ENCODE measurements at places on chromosomes 5 and 9. TPM values are rescaled to one million over a fixed set of nuclear protein-coding genes. Genes with fewer than 3 reads are reported as not detected.
A peak's percentile ranks its signal among the peaks of the same experiment; 100 is the strongest.

The SOWAHA gene
- total RNA-seq, result not detected

The SPATA31C1 gene
- total RNA-seq, result not detected

The BNC2 gene
- total RNA-seq, result not detected

The CTSV gene
- total RNA-seq, result 0.29 TPM

The CFAP157 gene
- 0.16 TPM for total RNA-seq

The MBLAC2 gene
- 5.5 TPM for total RNA-seq

The MYMK gene
- total RNA-seq, result not detected

The CARTPT gene
- total RNA-seq, result not detected

The SGCD gene
- total RNA-seq, result not detected

The QRFP gene
- total RNA-seq, result not detected

- no peak overlapping the region for H3K4me3 ChIP-seq
- no peaks in the 10 kb centered on the region for H3K27me3 ChIP-seq
- H3K27ac ChIP-seq, result no peak overlapping the region
- H3K36me3 ChIP-seq, result peaks cover 50% of the 10 kb centered on the region
- peaks cover 23% of the 10 kb centered on the region for H3K4me1 ChIP-seq
Observed at GRCh38 chr9:99226054-99226453, 4.0 kb downstream of the SEC61B start.

GRCh38 chr5:112551419-112552032 lies 132.4 kb upstream of the EPB41L4A start:
- no peak overlapping the region for H3K27ac ChIP-seq
- H3K4me1 ChIP-seq, result no peaks in the 10 kb centered on the region
- peak; percentile 56 for DNase-seq
- H3K4me3 ChIP-seq, result no peak overlapping the region

- H3K27ac ChIP-seq, result no peak overlapping the region
- peaks cover 52% of the 10 kb centered on the region for H3K36me3 ChIP-seq
- H3K4me3 ChIP-seq, result no peak overlapping the region
- no peak for DNase-seq
Observed at GRCh38 chr5:111486055-111486454, 26.3 kb downstream of the STARD4 start.

DNA sequence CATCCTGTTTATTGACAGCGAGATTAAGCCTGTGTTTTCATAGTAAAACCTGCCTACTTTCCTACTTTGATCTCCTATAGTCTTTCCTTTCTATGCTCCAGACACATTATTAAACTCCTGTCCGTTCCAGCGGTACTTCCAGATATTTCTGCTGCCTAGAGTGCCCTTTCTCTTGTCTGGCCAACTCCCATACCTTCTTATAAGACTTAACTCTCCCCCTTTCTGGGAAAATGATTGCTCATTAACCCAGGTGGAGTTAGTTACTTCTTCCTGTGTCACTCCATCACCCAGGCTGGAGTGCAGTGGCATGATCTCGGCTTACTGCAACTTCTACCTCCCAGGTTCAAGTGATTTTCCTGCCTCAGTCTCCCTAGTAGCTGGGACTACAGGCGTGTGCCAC lies 33.1 kb downstream of the KDM4C start:
- H3K36me3 ChIP-seq, result peaks cover 34% of the 10 kb centered on the region
- DNase-seq, result no peak
- no peak overlapping the region for H3K27ac ChIP-seq
- no peaks in the 10 kb centered on the region for H3K27me3 ChIP-seq
- H3K4me1 ChIP-seq, result peaks cover 7% of the 10 kb centered on the region
- no peak overlapping the region for H3K4me3 ChIP-seq

- no peak overlapping the region for H3K27ac ChIP-seq
- H3K27me3 ChIP-seq, result peaks cover 25% of the 10 kb centered on the region
Observed at GRCh38 chr9:87954230-87954629, 20.1 kb downstream of the CDK20 start.

GRCh38 chr9:104107799-104108198 lies 13.7 kb downstream of the SMC2 start:
- H3K4me3 ChIP-seq, result no peak overlapping the region
- H3K27me3 ChIP-seq, result no peaks in the 10 kb centered on the region
- peaks cover 65% of the 10 kb centered on the region for H3K36me3 ChIP-seq

GRCh38 chr5:151721812-151722391 lies 35.2 kb upstream of the SPARC start:
- H3K4me1 ChIP-seq, result no peaks in the 10 kb centered on the region
- H3K27me3 ChIP-seq, result no peaks in the 10 kb centered on the region
- no peak overlapping the region for H3K4me3 ChIP-seq
- no peak for DNase-seq
- no peaks in the 10 kb centered on the region for H3K36me3 ChIP-seq

DNA sequence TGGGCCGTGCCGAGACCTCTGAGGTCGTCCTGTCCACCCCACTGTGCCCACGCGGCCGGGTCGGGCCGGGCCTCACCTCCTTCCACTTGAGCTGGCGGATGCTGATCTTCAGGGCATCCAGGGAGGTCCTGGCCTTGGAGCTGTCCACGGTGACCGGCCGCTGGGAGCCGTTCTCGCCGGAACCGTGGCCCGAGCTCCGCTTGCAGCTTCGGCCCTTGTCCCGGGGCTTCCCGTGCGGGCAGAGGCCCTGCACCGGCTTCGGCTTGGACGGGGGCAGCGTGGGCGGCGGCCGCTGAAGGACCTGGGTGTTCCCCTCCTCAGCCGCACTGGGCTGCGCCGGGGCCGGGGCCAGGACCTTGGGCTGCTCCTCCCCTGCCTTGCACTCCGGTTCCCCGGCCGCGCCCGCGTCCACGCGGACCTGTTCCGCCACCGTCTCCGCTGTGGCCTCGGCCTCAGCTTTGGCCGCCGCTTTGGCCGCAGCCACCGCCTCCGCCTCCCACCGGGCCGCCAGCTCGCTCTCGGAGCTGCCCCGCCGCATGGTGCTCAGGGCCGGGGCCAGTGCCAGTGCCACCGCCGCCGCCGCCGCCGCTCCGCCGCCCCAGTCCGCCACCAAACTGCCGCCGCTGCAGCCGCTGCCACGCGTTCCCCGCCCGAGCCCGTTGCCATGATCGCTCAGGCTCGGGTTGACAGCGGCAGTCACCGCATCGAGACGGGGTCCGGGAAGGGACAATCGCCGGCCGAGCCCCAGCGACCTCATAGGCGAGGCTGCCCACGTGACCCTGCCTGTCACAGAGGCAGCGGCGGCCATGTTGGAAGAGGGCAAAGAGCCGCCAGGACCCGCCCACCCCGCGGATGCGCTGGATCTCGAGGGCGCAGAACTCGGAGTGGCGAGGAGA lies at the start of gene TTLL11:
TSS of gene TTLL11 (minus strand) at position 698 of the 896 bp plus-strand sequence. CDS start at position 538, 160 bp downstream.
- DNase-seq, result peak; percentile 97
- H3K4me1 ChIP-seq, result peaks cover 33% of the 10 kb centered on the region
- peaks cover 18% of the 10 kb centered on the region for H3K27me3 ChIP-seq
- H3K4me3 ChIP-seq, result peak within 1 kb of the TSS; percentile 81
- peak within 1 kb of the TSS; percentile 64 for H3K27ac ChIP-seq
- no peaks in the 10 kb centered on the region for H3K36me3 ChIP-seq

DNA sequence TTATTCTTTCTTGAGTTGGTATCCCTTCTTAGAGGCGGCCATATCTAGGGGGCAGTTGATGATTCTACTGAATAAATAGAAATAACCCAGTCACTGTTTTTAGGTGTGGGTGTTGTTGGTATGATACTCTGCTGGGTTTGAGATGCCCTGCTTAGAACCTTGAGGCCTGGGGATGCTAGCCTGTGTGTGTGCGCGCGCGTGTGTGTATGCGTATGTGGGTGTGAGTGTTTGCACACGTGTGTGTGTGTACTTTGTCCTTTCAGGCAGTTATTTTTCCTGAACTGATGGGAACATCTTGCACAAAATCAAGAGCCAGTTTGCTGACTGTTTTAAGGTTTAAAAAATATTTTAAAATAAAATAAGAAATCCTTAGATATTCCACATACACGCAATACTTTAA lies 3.3 kb downstream of the SLC28A3 start:
- no peak overlapping the region for H3K4me3 ChIP-seq
- no peaks in the 10 kb centered on the region for H3K4me1 ChIP-seq
- no peak for DNase-seq
- H3K27ac ChIP-seq, result no peak overlapping the region
- no peaks in the 10 kb centered on the region for H3K36me3 ChIP-seq

DNA sequence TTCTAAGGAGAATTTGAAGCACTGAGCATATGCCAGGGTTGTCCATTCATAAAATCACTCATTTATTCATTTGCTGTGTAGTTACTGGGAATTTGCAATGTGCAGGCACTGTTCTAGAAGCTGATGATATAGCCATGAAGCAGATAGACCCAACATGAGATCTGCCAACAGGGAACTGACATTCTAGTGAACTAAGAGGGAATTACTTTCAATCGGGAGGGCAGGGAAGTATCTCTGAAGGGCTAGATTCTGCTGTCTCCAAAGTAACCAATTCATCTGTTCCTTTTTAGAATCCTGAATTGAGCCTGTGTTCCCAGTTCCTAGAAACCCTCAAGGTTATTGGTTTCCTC lies 11.4 kb upstream of the ARHGAP26 start:
- no peak overlapping the region for H3K4me3 ChIP-seq
- DNase-seq, result no peak
- no peaks in the 10 kb centered on the region for H3K36me3 ChIP-seq
- H3K27ac ChIP-seq, result no peak overlapping the region
- H3K27me3 ChIP-seq, result peaks cover 9% of the 10 kb centered on the region

- H3K36me3 ChIP-seq, result no peaks in the 10 kb centered on the region
- peaks cover 6% of the 10 kb centered on the region for H3K4me1 ChIP-seq
- no peaks in the 10 kb centered on the region for H3K27me3 ChIP-seq
- H3K27ac ChIP-seq, result no peak overlapping the region
- no peak overlapping the region for H3K4me3 ChIP-seq
- no peak for DNase-seq
Observed at GRCh38 chr5:81505672-81506071, 111.7 kb upstream of the ACOT12 start.

DNA sequence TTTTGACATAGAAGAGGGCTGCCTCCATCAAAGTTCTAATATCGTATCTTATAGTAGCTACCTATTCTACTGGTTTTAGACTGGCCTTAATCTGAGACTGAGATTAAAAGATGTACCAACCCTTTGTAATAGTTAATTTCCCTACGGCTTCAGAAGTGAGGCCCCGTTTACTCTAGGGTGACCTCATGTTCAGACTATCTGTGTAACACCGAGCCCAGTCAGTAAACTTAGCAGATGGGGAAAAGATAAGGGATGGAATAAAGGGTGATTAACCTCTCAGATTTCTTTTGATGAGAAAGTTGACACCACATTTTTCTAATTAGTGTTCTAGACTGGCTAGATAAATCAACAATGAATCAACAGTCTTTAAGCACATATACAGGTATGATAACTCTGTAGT lies 283.1 kb downstream of the KCTD16 start:
- H3K4me3 ChIP-seq, result no peak overlapping the region
- H3K4me1 ChIP-seq, result no peaks in the 10 kb centered on the region
- no peaks in the 10 kb centered on the region for H3K27me3 ChIP-seq
- H3K27ac ChIP-seq, result no peak overlapping the region
- no peak for DNase-seq

- H3K4me3 ChIP-seq, result no peak overlapping the region
- no peaks in the 10 kb centered on the region for H3K4me1 ChIP-seq
- no peaks in the 10 kb centered on the region for H3K36me3 ChIP-seq
- DNase-seq, result no peak
Observed at GRCh38 chr9:35516479-35516878, 26.6 kb downstream of the RUSC2 start.

DNA sequence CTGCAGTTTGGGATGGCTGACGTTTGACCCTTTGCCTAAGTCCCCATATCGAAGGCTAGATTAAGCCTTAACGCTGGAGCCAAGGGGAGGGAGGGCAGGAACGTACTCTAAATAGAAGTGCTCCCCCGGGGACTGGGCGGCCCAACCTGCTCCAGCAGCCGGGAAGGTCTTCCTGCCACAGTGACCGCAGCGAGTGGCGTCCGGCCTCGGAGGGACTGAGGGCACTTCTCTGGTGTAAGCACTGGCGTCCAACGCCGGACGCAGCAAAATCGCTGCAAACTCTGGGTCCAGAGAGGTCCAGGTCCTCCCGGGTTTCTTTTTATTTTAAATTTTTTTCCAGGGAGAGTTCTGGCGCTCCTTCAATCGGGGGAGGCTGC lies 505 bp upstream of the ACER2 start:
- H3K27ac ChIP-seq, result no peak overlapping the region
- DNase-seq, result peak; percentile 31
- peaks cover 21% of the 10 kb centered on the region for H3K4me1 ChIP-seq
- H3K36me3 ChIP-seq, result peaks cover 2% of the 10 kb centered on the region
- peak overlapping the region; percentile 93 for H3K4me3 ChIP-seq

GRCh38 chr9:115632391-115632790 lies 514.4 kb upstream of the TNC start:
- H3K36me3 ChIP-seq, result no peaks in the 10 kb centered on the region
- H3K4me3 ChIP-seq, result no peak overlapping the region
- DNase-seq, result no peak
- no peak overlapping the region for H3K27ac ChIP-seq
- no peaks in the 10 kb centered on the region for H3K27me3 ChIP-seq

- no peaks in the 10 kb centered on the region for H3K36me3 ChIP-seq
- H3K4me3 ChIP-seq, result no peak overlapping the region
- no peak for DNase-seq
- no peaks in the 10 kb centered on the region for H3K27me3 ChIP-seq
Observed at GRCh38 chr9:37922363-37923117, 18.6 kb upstream of the SLC25A51 start.

DNA sequence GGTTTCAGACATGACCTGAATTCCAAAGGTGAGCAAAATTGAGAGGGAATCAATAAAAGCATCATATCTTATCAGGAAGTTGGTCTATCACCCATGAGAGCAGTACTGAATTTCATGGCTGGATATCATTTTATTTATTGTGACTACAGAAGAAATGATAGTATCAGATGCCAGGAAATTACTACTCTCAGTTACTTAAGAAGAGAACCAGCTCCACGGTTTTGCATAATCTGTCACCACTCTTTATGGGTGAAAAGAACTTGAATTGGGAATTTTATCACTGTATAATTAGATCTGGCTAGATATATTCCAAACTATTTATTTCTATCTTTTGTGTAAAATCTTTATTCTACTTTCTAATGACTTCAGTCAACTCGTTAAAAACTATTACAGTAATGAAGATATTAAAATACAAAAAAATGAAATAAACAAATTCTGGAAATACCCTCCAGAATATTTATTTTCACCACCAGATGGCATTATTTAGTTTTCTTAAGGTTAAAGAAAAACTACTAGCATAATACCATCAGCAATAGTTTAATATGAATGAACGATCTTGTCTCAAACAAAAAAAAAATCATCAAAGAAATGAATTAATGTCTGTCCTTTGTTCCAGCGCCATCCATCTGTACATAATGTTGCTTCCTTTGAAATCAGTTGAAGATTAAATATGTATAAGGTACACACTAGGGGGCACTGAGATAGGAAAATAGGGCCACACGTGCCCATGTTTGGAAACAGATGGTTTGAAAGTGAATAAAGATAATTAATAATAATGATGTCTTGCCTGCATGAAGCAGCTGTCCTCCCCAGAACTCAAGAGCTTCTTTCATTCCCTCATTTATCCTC lies 84.7 kb upstream of the SLCO6A1 start:
- no peaks in the 10 kb centered on the region for H3K36me3 ChIP-seq
- H3K4me3 ChIP-seq, result no peak overlapping the region
- H3K27ac ChIP-seq, result no peak overlapping the region
- H3K27me3 ChIP-seq, result peaks cover 8% of the 10 kb centered on the region

DNA sequence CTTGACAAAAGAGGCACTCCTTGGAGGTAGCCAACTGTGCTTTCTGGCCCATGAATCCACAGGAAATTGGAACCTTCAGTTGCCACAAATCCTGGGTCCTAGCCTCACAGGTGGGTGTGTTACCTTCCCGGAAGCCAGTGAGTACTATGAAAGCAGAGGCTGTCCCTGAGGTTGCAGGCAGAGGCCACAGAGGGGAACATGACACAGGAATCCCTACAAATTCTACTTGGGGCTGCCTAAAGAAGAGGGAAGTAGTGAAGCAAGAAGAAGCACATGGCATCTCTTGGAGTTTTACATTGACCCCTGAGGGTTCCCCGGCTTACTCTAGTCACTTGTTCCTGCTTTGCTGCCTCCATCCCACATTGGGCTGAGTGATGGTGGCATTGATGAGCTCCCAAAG lies 2.6 kb downstream of the SLC22A5 start:
- H3K36me3 ChIP-seq, result no peaks in the 10 kb centered on the region
- H3K4me1 ChIP-seq, result peaks cover 21% of the 10 kb centered on the region
- no peak overlapping the region for H3K27ac ChIP-seq
- no peak overlapping the region for H3K4me3 ChIP-seq

Data from activated CD8-positive, alpha-beta T cell treated with anti-CD3 and anti-CD28 coated beads, Interleukin-2, amount 10 ng/mL, durations not matched to agents 7 days and 5 days (primary cell).